ENCODE measurements at places on chromosomes 4 and X.

DNA sequence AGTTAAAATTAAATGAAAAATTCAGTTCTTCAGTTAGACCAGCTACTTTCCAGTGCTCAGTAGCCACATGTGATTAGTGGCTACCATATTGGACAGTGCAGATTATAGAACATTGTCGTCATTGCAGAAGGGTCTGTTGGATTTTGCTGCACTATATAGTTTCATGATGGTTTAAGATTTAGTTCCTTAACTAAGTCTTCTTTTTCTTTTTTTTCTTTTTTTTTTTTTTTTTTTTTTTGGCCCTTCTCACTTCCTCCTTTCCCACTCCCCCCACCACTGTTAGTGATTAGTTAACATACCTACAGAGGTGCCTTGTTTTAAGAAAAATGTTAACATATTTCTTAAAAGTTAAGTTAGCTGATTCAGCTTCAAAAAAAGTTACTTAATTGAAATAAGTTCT is 9.0 kb downstream of the RAB9A start:
- no peak for DNase-seq

- no peak for DNase-seq
Observed at GRCh38 chr4:5188130-5188529, 136.8 kb downstream of the STK32B start.

DNA sequence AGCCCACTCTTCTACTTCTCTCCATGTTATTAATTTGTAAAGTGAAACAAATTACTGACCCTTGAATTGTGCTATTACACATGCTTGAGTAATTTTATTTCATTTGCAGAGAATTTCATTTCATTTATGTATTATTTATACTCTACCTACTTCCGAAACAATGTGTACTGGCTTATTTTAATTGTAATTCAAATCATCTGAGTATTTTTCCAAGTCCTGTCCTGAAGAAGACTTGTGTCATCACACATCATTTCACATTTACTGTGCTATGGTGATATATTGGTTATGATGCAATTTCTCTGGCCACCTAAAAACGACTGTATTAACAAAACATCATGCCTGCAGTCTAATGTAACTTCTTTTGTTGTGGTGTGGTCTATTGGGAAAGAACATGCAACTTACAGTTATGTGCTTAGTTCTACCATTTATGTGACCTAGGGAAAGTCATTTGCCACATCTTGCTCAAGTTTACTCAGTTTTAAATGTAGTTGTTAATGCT is 384.5 kb downstream of the RPA4 start:
- DNase-seq: no peak

DNA sequence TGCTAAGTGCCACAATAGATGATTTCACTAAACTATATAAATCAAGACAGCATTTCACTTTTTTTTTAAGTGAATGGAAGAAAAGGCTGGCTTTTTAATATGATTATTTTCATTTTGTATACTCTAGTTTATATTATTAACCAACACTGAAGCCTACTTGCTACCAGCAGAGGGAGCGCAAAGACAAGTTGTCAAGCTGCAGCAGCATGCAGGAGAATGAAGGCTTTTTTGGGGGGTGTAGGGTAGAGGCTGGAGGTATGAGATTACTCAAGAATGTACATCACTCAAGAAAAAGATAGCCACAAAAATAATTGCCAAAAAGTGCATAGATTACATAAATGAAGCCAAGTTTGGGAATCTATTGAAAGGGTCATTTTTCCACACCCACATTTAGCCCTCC is 519.5 kb downstream of the FGF13 start:
- peak; percentile 24 for DNase-seq

GRCh38 chr4:152590179-152591031 is 54.5 kb upstream of the FBXW7 start:
- DNase-seq: peak; percentile 31

- peak; percentile 10 for DNase-seq
Observed at GRCh38 chr4:99885063-99885664, 9.1 kb downstream of the LAMTOR3 start.

DNA sequence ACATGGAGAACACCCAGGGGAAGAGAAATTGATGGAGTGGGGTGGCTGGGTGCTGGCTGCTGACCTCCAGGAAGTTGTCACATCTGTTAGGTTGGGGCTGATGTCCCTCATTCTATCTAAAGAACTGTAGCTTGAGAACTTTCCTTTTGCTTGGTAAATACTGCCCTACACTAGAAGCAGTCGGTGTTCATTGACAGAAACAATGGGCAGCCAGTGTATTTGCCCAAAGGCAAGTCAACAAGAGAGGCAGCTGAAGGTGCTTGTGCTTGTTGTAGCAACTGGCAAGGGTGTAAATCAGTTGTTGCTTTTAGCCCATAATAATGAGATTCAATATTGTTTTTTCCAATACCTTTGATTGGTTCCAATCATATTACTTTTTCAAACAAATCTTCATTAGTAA is 956 bp downstream of the TMEM154 start:
- peak; percentile 19 for DNase-seq

- DNase-seq: no peak
Observed at GRCh38 chrX:15050395-15050794, 177.2 kb downstream of the MOSPD2 start.

DNA sequence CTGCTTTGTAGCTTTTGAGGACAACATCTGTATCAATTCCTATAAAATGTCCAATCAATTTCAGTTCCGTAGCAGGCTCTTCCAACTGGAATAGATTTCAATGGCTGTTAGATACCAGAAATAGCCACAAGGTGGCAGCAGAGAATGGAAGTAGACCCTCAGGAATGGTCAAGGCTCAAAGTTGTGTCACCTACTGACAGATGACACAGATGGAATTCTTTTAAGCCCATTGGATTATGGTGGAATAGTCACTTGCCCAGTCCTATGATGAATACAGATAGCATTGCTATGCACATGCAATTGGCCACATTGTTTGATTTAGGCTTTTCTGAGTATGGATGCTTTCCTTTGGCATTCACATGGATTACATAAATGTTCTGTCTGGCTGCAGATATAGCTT is 130.4 kb upstream of the RADX start:
- DNase-seq: peak; percentile 47

- no peak for DNase-seq
Observed at GRCh38 chr4:30866907-30867306, 146.7 kb downstream of the PCDH7 start.

GRCh38 chrX:118761939-118762707 is 34.7 kb downstream of the IL13RA1 start:
- peak; percentile 2 for DNase-seq

DNA sequence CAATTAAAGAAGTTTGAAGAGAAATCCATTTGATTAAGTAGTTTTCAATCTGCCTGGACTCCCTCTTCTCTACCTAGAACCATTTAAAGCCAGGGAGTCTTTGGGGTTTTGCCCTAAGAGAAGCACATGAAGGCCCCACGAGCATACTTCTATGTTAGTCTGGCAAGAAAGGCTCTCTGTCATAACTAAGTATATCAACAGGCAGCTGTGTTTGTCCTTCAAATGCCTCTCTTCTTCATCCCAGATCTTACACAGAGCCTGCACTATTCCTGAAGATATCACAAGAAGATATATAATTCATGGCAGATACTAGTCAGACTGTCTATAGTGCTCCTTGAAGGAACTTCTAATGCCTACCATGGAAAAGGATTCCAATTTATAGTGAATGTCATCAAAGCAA is 206.2 kb downstream of the PRDM5 start:
- DNase-seq: no peak

DNA sequence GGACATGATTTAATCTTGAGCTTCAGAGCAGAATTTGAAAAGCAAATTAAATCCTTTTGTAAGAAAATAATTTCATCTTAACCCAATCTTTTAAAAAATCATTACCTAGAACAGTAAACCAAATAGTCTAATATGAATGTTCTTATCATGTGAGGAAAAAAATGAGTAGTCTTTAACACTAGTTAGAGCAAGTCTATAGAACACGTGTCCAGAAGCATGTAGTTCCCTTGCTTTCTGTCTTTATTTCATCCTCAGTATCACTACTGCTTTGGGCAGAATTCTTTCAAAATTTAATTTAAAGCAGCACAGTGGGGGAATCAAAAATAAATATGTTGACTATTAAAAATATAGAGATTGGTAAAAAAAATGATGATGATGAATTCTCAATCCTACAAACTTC is 2.1 kb downstream of the RBM47 start:
- no peak for DNase-seq

DNA sequence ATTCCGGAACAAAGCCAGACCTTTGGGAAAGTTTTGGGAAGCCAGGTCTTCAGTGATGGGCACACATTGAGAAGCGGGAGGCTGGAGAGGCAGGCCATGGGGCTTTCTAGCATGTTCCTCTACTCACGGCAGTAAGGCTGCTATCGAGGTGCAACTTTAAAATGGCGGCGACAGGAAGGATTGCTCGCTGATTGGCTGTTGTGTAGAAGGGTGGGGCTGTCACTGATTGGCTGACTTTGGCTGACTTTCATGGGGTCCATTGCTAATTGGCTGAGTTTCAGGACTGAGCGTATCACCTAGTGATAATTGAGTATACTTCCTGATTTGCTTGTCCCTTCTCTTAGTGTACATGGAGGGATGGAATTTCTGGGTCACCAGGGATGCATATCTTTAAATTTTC is 19.7 kb upstream of the GLOD5 start:
- DNase-seq: no peak

- no peak for DNase-seq
Observed at GRCh38 chr4:5899396-5899795, 6.5 kb upstream of the CRMP1 start.

DNA sequence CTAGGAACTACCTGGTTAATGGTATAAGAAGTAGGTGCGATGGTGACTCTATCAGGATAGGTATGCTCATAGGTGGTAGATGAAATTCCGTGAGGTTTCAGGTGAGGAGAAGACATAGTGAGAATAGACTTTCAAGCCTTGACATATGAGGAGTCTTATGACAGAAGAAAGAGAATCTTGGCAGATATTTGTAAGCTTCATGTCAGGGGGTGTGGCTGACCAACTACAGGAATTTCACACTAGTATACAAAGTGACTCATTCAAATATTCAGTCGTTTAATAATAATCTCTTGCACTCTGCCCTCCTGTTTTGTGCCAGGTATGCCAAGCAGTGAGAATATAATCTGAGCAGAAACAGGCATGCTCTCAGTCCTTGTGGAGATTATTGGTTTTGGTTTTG is 22.8 kb downstream of the PACRGL start:
- no peak for DNase-seq

DNA sequence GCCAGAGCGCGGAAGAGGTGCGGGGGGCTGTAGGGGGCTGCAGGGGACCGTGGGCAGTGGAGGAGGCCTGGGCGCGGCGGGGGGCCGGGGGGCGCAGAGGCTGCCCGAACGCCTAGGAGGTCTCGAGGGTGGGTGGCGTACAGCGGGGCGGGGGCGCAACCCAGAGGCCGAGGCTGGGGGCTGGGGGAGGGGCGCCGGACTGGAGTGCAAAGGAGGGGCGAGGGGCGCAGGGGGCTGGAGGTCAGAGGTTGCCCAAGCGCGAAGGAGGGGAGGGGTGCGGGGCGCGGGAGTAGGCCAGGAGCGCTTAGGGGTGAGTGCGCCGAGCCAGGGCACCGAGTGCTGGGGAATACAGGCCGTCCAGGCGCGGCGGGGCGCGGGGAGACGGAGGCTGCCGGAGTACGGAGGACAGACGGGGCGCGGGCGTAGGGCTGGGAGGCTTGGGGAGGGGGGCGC is 255 bp downstream of the GYG2 start:
- DNase-seq: no peak

Measured in NCI-H1105 treated with DMSO at 0.1 percent for 48 hours (cell line).